HFFc6 (cell line): ENCODE measurements at places on chromosomes 6 and 20.

DNA sequence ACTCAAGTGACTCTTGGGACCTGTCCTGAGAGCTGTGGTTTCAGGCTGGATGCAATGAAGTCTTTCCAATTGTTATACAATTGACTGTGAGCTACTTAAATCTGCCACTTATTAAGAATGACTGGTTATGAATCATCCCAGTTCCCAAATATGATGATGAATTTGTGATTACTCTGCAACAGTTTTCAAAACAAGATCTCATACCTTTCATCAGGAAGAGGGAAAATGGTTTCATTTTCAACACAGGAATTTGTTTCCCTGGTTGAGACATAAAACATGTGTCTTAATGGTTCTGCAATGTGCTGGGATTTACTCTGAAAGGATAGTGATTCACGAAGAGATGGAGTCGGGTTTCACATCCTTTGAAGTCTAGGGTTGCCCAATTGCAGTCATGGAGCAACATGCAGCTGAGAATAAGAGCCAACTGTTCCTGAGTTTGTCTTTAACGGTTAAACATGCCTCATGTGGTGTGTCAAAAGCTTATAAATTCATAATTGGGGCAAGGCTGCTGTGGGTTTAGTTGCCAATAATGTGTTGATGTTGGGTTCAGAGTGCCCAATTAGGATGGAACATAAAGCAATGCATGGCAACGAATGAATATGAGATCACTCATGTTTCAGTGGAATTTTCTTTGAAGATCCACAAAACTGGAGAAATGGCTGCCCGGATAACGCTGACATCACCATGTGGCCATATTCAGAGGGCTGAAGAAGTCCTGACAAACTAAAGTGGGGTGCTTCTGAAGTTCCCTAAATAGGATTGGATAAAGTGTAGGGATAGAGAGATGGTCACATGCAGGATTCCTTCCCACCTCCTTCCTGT lies 41.0 kb downstream of the CYP24A1 start:
- DNase-seq = peak; percentile 98

DNA sequence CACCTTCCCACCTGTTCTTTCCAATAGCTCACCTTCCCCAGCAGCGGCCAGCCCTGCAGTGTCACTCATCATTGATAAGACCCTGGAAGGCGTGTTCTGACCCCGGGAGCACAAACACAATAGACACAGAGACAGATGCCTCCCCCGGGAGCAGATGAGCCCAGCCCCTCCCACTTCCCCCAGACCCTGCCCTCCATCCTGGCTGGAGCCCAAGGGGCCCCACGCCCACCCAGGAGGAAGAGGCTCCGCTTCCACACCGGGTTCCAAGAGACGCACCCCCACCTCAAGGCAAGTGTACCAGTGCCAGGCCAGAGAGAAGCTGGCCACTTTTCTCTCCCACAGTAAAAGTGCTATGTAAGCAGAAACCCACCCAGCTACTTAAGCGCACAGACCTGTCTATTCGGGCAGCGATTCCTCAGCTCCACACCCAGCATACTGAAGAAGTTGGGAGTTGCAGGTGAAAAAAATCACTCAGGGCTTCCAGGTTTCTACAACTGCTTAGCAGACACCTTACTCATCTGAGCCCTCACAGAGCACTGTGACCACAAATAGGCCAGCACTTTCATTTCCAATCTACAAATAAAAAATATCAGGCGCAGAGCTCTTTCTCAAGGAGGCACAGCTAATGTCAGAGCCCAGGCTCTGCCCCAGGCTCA lies 93.4 kb upstream of the NXT1 start:
- DNase-seq = no peak

GRCh38 chr6:72721346-72721745 lies 99.5 kb downstream of the KCNQ5 start:
- DNase-seq = no peak

- DNase-seq = no peak
These were observed 55.0 kb upstream of the PLCB1 start for GRCh38 chr20:8077137-8077466.

- DNase-seq = no peak
These were observed 44.8 kb downstream of the PTPN1 start for GRCh38 chr20:50554694-50555579.

DNA sequence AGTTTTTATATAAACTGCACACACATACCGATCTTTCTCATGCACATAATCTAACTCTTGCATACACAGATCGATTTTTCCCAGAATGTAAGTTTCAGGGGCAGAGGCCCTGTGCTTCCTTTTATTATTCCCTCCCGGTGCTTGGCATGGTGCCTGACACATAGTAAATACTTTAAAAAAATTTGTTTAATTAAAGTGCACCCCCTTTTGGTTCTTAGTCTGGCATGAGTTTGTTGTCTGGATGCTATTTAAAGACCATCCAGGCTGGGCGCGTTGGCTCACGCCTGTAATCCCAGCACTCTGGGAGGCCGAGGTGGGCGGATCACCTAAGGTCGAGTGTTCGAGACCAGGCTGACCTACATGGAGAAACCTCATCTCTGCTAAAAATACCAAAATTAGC lies 5.4 kb upstream of the DEK start:
- DNase-seq = no peak

DNA sequence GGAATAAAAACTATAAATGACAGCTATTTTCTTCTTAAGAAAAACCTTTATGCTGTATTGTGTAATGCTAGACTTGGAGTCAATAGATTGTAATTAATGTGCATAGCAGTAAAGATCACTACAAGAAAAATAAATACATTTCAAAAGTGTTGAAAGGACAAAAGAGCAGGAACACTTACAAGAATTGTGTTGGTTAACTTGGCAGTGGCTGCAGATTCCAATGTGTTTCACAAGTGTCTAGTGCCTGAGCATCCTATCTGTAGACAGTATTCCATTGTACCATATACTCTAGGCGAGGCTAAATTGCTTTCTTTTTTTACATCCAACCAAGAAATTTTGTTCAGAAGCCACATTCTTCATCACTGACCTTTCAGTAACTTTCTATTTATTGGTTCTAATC lies 924.1 kb downstream of the EPHA7 start:
- DNase-seq = no peak

GRCh38 chr6:72974276-72974675 lies 251.0 kb downstream of the KHDC1L start:
- no peak for DNase-seq

GRCh38 chr6:7132398-7133035 lies 24.8 kb downstream of the RREB1 start:
- DNase-seq = no peak

GRCh38 chr20:19253916-19254820 lies 41.7 kb downstream of the SLC24A3 start:
- DNase-seq = peak; percentile 30

GRCh38 chr20:7908905-7909304 lies 31.4 kb downstream of the HAO1 start:
- DNase-seq = no peak

GRCh38 chr20:46361381-46361780 lies 45.0 kb downstream of the ELMO2 start:
- no peak for DNase-seq

DNA sequence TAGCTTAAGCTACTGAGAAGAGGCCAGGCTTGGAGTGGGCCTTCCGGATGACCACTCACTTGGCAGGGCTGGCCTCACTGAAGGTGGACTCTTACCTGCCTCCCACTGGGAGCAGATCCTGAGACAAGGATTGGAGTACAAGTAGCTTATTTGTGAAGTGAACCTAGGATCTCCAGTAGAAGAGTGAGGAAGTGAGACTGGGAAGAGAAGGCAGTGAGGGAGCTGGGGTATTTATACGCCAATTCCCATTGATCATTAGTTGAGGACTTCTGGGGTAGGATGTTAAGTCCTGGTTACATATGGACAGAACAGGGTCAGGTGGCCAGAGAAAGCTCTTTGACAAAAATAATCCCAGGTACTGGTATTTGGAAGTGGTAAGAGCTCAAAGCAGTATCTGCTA lies 32.3 kb upstream of the RNF24 start:
- DNase-seq = no peak

DNA sequence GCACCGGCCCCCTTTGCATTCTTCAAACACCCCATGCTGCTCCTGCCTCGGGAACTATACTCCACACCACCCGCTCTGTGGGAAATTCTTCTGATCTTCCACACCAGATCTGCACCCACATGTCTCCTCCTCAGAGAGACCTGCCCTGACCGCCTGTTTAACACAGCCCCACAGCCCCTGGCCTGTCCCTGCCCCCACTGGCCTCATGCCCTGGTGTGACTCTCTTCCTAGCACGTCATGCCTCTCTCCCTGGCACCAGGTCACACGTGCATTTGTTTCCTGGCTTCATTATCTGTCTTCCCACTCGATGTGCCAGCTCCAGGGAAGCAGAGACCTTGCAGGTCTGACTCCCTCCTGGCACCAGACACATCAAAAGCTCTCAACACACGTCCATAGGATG lies 79.6 kb downstream of the ANKRD60 start:
- no peak for DNase-seq

GRCh38 chr20:22752324-22752723 lies 168.0 kb upstream of the FOXA2 start:
- DNase-seq = no peak

- no peak for DNase-seq
These were observed 118.6 kb downstream of the PLCB1 start for GRCh38 chr20:8250539-8251200.

GRCh38 chr20:20367575-20368417 lies at the start of gene INSM1:
TSS of gene INSM1 (plus strand) at chr20:20368104. CDS start at chr20:20368268, 164 bp downstream.
- no peak for DNase-seq

GRCh38 chr20:46200582-46201570 lies 82.8 kb downstream of the CD40 start:
- DNase-seq = no peak

GRCh38 chr6:84549917-84550316 lies 214.5 kb downstream of the TBX18 start:
- DNase-seq = no peak

GRCh38 chr6:73640179-73640750 lies 13.5 kb downstream of the SLC17A5 start:
- DNase-seq = no peak

- peak; percentile 26 for DNase-seq
These were observed 144.3 kb downstream of the GRIK2 start for GRCh38 chr6:101537753-101538316.

DNA sequence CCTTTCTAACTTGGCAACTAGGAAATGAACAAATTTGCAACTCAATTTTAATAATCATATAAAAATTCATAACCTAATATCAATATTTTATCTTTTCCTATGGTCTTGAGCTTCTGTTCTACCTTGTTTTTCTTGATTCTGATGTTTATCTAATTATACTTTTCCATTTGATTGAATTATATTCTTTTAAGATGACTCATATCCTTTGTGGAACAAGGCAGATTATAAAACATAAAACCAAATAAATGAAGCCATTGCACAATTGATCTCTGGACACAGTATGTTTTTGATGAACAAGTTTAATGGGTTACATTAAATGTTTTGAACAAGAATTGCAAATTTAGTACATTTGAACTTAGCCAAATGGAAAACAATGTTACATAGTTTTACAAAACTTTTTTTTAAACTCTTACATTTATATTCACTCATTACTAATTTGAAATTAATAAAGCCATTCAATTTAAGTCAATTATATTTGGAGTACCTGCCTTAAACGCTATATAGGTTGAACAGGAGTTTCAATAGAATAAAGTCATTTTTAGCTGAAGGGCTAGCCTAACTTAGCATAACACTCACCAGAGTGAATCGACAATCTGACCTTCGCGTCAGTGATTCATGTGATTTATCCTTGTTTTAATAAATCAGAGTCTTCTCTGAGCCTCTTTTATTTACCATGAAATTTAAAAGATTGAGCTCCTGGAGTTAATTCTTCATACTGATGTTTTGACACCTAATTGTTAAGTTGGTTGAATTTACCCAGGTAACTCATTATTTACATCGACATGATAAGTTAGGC lies 3.8 kb downstream of the NCOA7 start:
- DNase-seq = no peak

GRCh38 chr20:44273231-44274215 lies 26.4 kb downstream of the GDAP1L1 start:
- DNase-seq = no peak

GRCh38 chr6:152142105-152142504 lies 334.6 kb downstream of the ESR1 start:
- DNase-seq = no peak

DNA sequence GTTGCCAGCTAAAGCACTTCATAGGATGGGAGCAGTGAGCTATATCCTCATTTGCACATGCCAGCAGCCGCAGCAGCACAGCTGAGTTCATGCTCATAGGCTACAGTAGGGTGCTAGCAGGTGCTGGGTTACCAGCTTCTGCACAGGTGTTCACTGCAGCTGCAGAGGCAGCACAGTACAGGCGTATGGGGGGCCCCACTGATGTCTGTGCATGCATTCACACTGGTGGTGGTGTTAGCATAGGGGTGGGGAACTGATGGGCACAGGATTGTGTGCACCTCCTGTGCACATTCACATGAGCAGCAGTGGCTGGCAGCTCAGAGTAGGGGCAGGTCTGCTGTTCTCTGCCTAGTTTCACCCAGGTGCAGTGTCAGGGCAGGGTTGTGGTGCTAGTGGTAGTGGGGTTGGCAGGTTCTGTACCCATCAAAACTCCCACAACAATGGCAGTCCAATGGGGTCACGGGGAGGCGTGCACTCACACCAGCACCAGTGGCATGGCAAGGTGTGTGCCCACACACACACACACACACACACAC lies 58.9 kb upstream of the IRAK1BP1 start:
- DNase-seq = no peak

DNA sequence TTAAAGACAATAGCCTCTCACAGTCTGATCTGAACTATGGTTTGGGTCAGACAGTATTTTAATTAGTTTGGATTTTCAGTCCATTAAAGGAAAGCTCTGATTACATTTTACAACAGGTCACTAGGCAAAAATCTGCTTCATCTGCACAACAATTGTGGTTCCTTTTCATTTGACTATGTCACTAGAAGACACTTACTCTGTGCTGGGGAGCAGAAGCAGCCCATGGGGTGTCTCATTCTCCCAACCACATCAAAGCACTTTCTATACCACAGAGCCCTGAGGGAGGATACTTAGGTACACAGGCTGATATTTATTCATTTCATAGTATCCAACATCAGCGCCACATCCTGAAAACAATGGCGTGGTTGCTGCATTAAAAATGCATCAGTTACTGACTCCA lies 36.6 kb upstream of the HDAC2 start:
- no peak for DNase-seq

GRCh38 chr20:63061771-63062100 lies 55.0 kb upstream of the BHLHE23 start:
- no peak for DNase-seq

DNA sequence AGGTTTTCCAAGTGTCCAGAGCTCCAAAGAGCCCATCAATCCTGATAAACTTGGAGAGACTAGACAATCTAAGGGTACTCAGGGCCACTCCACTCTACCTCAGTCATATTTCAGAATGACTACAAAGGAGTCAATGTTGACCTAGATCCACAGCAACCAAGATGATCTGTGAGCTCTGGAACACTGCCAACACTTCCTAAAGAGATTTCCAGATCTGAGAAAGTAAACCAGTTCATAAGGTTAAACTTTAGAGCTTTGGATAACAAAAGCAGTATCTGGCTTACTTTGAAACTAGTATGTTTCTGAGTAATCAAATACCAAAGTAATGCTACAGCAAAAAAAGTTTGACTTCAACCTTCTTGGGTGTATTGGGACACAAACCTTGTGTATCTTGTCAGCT lies 122.7 kb downstream of the BTBD9 start:
- peak; percentile 22 for DNase-seq

GRCh38 chr6:150560004-150560883 lies 39.4 kb upstream of the PLEKHG1 start:
- DNase-seq = no peak

- DNase-seq = no peak
These were observed 38.8 kb downstream of the PLN start for GRCh38 chr6:118586746-118587485.
